ENCODE measurements at places on chromosomes 12 and 14.
A peak's percentile ranks its signal among the peaks of the same experiment; 100 is the strongest.

DNA sequence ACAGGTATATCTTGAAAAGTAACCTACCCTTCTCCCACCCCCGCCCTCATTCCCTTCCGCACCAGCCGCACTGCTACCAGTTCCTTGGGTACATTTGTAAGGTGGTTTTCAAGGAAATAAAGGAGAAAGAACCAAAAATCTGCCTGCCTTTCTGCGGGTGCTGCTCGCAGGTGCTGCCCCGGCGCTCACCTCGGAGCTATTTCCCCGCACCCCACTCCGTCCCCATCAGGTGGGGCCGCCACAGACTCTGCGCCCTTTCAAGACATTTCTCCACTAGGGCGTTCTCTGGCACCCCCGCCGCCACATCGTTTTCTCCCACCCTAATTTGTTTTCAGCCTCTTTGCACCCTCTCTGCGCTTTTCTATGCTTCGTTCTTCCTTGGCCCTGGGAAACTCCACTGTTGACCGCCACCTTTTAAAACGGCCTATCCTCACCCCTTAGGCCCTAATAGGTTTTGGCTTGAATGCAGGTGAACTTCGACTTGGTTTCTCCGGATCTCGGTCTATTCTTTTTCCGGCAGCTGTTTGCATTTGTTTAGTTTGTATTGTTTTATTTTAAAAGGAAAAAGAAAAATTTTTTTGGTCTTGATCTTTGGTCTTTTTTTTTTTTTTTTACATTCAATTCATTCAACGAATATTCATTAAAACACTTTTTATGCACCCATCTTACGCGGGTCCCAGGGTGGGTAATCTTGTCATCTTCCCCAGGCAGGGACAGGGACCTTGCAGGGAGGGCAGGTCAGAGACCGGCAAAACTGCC lies 3.0 kb downstream of the VSX2 start:
- DNase-seq = no peak

DNA sequence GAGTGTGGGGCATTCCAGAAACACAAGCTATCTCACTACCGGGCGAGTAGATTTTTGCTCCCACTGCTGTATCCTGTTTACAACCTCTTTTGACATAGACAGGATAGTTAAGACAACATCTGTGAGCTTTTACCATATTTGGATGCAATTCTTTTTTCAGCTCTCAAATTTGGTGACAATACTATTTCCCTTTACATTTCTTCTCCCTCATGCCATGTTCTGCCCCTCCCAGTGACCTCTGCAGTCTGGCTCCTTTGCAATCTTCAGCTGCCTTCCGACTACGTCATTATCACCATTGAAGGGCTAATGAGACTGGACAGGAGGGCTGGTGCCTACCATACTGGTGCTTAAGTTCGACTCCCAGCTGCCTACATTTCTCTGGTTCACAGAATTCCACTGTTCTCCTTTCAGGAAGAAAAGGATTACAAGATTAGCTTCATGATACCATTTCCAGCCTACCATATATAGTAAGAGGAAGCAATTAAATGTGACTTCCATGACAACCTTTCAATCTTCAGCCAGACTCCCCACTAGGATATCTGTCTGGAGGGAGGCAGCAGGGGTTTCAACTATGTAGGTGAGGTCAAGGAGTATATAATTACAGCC lies 251.6 kb downstream of the PHLDA1 start:
- DNase-seq = no peak

- no peak for DNase-seq
These were observed 42.0 kb upstream of the CHST11 start for GRCh38 chr12:104414581-104415341.

DNA sequence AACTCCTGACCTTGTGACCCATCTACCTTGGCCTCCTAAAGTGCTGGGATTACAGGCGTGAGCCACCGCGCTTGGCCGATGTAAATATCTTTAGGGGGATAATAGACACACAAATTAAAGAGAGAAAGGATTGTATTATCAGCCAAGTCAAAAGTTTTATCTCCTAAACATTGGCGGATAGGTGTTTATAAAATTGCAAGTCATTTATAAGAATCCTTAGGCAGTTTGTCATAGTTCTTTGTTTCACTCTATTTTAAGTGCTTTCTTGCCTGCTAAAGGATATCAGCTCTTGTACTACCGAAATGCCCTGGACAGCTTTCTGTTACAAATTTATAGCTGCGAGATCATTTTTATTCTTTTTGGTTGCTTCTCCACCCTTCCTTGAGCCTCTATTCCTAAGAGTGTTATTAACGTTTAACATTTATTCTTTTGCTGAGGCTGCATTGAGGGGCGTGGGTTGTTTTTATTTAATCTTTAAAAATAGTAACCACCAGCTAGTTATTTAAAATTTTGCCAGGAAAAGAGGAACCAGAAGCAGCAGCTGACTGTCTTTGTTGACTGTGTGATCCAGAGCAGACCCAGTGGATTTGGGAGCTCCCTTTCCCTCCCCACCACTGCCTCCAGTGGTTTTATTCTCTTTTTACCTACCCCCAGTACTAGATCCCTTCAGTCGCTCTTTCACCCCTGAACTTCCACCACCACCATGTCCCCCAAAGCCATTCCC lies 106.4 kb downstream of the DIP2B start:
- DNase-seq = peak; percentile 20

GRCh38 chr12:54413284-54414190 lies 5.5 kb downstream of the ITGA5 start:
- peak; percentile 60 for DNase-seq

- DNase-seq = peak; percentile 54
These were observed 941 bp upstream of the PPP1CC start for GRCh38 chr12:110743571-110744093.

DNA sequence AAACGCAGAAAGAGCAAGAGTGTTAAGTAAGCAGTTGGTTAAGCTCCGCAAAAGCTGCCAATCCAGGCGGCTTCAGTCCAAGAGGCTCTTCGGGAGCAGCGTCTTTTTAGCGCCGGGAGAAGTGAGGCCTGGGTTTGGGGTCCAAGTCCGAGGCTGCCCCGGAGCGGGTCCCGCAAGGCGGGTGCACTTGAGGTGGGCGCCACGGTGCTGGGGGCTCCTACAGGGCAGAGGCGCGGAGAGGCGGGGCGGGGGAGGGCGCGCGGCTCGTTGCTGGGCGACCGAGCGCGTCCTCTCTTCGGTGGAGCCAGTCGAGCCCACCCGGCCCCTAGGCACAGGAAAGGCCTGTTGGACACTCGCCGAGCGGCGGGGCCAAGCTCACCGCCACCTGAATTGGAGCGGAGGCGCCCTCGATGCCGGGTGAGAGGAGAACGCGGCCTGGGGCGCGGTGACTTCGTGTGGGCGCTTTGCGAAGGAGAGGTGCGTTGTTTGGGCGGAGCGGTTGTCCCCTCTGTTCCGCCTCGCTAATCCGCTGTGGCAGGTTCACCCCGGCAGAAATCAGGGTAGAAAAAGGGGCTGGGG lies 15.6 kb downstream of the TTC6 start:
- no peak for DNase-seq

- DNase-seq = no peak
These were observed 27.3 kb upstream of the SPTSSA start for GRCh38 chr14:34489324-34489723.

DNA sequence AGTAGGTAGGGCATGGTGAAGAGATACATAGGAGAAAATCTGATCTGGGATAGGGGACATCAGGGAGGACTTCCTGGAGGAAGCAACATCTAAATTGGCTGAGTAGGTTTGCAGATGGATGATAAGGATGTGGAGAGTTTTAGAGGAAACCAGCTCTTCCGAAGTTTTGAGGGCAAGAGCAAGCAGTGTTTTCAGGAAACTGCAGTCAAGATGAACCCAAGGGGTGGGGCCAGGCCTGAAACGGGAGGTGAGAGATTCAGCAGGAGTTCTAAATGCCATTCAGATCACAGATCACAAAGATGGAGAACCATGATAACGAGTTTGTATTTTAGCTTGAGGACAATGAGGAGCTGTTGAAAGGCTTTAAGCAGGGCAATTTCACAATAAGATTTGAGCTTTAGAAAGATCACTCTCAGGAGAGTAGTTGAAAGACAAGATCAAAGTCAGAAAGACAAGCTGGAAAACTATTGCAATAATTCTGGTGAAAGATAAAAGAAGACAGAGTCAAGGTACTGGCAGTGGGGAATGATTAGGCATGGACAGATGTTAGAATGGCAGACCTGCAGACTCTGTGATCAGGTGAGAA lies 70.1 kb upstream of the PLXNC1 start:
- DNase-seq = no peak

DNA sequence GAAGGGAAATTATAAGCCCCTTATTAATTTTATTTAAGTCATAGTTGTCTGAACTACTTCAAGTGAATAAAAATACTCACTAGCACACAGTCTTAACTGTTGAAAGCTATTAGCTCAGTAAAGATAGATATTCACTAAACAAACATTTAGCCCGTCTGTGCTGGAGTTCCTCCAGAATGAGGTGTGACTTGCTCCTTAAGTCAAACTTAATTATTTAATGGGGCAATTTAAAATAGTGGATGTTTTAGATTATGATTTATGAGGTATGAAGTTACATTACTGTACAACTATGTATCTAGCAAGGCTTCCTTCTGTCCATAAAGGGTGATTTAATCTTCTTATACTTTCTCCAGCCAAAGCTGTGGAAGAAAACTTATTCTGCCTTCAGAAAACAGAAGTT lies 414.0 kb upstream of the FLRT2 start:
- DNase-seq = no peak

Data from suppressor macrophage treated with lipopolysaccharide for 4 hours (primary cell).